ENCODE measurements at places on chromosomes 1 and 21. TPM values are rescaled to one million over a fixed set of nuclear protein-coding genes. Genes with fewer than 3 reads are reported as not detected.

- no peak for DNase-seq
Observed at GRCh38 chr1:95657248-95657647, 423.2 kb downstream of the RWDD3 start.

DNA sequence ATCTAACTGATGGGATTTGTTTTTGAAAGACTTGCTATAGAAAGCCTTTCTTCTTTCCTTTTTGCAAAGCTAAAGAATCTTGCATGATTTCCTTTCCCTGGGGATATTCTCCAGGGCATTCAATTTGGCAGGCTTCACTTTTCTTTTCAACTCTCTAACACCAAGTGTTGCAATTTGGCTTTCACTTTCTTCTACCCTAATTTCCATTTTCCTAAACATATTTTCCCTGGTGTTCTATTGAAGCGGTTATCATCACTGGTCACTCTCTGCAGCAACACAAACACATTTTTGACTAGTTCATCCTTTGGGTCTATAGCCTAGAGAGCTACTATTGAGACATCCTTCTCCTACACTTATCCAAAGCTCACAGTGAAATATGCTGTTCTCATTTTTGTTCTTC lies 424.5 kb downstream of the NEGR1 start:
- DNase-seq, result no peak

GRCh38 chr1:152397474-152397873 lies 16.6 kb downstream of the CRNN start:
- DNase-seq, result no peak

DNA sequence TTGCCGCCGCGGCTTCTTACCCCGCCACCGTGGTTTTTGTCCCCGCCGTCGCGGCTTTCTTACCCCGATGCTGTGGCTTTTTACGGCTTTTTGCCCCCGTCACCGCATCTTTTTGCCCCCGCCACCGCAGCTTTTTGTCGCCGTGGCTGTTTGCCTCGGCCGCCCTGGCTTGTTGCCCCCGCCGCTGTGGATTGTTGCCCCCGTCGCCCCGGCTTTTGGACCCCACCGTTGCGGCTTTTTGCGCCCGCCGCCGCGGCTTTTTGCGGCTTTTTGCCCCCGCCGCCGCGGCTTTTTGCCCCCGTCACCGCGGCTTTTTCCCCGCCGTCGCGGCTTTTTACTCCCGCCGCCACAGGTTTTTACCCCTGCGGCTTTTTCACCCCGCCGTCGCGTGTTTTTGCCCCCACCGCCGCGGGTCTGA lies 3934.3 kb downstream of the SRGAP2C start:
- DNase-seq, result peak; percentile 69

- DNase-seq, result peak; percentile 87
Observed at GRCh38 chr1:211643324-211644212, 31.9 kb downstream of the NEK2 start.

DNA sequence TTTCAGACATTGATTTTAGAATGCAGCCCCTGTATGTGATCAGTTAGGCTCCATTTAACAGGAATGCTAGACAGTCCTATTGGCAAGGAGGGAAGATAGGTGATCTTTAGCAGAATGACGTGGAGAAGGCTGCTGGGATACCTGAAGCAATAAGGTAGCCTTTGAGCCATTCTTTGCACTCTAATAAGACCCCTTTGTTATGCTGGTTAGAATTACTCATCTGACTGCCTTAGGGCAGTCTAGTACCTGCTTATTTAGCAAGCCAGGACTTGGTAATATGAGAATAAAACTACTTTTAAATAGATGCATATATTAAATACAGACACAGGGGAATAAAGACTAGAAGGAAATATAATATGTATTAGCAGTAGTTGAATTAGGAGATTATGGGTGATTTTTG lies 29.1 kb downstream of the NGF start:
- no peak for DNase-seq

DNA sequence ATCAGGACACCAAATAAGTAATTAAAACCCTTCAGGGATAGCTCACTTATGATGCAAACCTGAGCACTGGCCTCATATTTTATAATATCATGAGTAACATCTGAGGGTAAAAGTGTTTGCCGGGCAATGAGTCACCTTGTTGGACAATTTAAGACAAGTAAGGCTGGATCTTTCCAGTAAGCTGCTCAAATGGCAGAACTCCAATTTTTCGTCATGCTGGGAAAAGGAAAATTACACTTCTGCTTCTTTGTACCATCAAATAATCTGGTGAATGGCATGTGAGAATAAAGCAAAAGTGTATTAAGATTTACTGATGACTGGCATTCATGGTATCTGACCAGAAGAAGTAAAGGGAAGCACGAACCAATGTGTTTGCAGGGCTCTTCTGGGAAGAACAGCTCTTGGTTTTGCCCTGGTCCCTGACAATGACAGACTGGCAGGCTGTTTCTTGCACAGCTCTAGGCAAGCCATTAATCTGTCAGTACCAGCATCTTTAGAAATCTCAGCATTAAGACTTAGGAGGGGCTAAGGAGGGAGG lies 392.2 kb downstream of the VAV3 start:
- DNase-seq, result no peak

- no peak for DNase-seq
Observed at GRCh38 chr1:88351960-88352359, 332.1 kb upstream of the PKN2 start.

GRCh38 chr1:205748403-205749233 lies 1.4 kb downstream of the NUCKS1 start:
- no peak for DNase-seq

DNA sequence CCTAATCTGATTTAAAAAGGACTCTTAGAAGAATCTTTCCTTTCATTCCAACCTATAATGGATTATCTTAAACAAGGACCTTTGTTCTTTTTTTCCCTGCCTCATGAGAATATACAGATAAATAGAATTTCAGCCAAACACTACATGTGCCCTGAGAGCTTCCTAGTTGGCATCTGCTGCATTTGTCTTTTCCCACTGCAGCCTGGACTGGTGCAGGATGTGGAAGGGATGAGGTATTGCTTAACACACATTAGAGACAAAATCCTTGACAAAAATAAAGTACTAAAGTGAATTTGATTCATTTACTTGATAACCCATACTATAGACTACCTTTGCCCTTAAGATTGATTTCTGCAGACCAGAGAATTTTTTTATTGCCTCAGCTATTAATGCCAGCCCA lies 59.5 kb downstream of the PALMD start:
- no peak for DNase-seq

GRCh38 chr1:206935491-206936067 lies 10.7 kb downstream of the PIGR start:
- DNase-seq, result peak; percentile 63

DNA sequence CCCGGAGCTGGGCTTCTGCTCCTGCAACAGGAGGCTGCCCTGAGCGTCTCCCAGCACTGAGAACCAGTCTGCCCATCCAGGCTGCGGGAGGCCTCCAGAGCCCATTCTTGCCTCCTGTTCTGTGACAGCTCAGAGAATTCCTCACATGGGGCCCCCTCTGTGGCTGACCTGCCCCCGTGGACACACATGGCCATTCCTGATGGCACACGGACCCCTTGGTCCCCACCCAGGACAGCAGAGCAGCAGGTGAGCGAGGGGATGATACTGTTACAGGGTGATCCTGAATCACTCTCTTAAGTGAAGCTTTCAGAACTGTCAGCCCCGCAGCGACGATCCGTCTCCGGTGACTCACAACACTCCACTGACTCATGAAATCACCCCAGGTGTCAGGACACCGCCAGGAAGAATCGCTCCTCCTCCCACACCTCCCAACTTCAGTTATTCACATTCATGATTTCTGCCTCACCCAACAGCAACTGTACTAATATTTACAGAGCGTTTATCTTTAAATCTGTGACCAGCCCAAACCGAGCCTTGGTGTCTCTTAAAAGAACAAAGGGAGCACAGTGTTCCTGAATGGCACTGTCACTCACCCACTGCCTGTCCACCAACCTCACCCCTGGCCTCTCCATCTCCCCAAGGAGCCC lies 22.5 kb downstream of the CHD5 start:
- no peak for DNase-seq

DNA sequence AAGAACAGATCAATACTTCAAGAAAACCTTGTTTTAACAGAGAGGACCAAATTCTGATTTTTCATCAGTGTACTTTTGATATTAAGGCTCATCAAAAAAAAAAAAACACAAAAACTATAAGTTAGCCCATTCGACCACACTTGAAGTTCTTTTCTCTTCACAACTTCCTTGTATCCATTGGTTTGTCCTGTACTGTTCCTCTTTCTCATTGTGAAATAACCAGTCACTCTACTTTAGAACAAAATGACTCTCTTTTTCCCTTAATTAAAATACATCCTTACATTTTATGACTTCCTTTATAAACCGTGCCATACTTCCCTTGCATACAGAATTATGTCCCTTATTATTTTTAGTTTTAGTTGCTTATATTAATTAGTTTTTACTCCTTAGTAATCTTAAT lies 8.4 kb downstream of the QSOX1 start:
- DNase-seq, result no peak

DNA sequence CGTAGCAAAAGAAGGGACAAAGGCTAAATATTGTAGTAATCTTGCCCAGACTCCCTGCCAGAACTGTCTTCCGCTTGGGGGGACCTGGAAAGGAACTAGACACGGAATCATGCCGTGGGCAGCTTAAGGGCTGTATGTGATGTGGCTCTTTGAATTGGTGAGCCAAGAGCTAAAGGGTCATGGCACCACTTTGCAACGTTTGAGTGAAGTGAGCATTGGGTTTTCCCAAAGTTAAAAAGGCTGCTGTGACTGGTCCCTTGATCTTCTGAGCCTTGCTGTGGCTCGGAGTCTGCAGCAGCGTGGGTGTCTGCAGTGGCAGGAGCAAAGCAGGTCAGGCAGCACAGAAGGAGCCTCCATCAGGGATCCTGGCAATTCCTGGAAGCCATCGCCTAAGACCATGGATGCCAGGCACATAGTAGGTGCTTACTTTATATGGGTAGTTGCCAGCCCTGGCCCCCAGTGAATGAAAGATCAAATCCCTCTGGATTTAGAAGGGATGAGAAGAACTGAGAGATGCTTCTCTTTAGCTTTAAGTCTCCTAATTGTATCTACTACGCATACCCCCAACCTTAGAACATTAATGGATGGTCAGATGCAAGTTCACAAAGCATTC lies 1.8 kb downstream of the SMYD2 start:
- DNase-seq, result no peak

- no peak for DNase-seq
Observed at GRCh38 chr1:152886758-152887409, 8.8 kb downstream of the SMCP start.

DNA sequence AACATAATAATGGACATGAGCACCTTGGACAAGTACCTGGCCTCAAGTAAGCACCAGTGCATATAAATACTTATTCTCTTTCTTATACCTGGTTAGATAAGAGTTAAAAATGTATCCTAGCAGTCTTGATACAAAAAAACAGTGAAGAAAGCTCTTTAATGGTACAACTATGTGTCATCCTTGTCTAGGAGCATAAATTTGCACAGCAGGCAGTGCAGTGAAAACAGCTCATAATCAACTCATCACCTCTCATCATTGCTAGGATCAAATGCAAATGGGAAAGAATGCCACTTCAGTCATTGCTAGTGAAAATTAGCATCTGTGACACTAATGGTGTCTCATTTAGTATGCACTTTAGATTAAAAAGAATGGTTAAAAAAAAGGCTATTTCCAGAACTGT lies 7.6 kb downstream of the SAMSN1 start:
- DNase-seq, result no peak

DNA sequence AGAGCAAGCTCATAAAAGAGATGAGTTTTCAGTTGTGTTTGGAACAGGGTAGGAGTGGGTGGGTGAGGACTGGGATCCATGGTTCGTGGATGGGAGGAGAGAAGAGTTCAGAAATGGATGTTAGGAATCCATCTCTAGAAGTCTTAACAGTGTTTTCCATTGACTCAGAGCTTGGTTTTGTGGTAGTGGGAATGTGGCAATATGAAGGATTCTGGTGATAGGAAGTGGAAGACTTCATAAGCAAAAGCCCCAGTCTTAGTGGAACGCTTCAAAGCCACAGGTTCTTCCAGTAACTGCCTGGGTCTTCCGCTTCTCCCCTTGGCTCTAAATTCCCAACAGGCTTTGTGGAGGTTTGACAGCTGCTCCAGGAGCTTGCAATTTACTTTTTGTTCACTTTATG lies 167.9 kb downstream of the KCNJ6 start:
- no peak for DNase-seq

DNA sequence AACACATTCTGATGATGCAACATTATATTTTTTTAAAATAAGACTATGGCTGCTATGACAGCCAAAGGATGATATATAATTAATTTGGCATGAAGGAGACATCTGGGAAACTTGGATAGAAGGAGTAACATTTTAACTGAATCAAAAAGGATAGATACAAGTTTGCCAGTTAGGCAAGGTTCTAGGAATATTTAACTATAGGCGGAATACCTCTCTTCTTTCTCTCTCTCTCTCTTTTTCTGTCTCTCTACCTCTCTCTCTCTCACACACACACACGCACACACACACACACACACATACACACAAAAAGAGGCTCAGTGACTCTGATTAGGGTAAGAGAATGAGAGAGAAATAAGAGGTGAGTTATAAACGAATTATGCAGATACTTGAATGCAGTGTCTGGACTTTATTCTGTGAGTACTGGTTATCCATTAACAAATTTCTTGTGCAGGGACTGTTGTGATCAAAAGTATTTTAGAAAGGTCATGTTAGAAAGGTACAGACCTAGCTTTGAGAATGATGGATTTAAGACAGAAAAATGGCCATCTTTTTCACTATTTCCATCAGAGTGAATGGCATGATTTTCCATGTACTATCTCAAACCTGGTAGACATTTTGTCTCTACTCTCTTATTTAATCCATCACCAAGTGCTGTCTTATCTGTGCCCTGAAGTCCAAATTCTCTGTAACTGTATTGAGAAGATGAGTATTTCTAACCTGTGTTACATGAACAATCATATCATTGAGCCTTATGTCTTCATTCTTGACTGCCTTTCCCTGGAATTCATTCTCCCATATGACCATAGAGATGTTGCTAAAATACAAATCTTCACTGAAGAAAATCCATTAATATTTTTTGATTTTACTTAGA lies 1106.9 kb upstream of the ADGRL4 start:
- DNase-seq, result no peak

- DNase-seq, result peak; percentile 79
Observed at GRCh38 chr21:34613679-34614627, 960 bp downstream of the RCAN1 start.

GRCh38 chr21:28181730-28182129 lies 810.9 kb downstream of the LTN1 start:
- no peak for DNase-seq

- DNase-seq, result peak; percentile 48
Observed at GRCh38 chr1:154962156-154962749, 671 bp upstream of the PYGO2 start.

Gene FGR
- 21.7 TPM for total RNA-seq

Gene FBLIM1
- 418 TPM for total RNA-seq

Gene XPR1
- total RNA-seq, result 23.8 TPM

Gene TENT5C
- total RNA-seq, result 6.8 TPM

Gene GLIS1
- 0.81 TPM for total RNA-seq

Gene BLACAT1
- total RNA-seq, result not detected

Gene NUDT4B
- total RNA-seq, result 1.2 TPM

Data from aorta (tissue), 5 donors.